Sigmoid colon (tissue), 7 donors: ENCODE measurements at places on chromosomes 2 and 18. TPM values are rescaled to one million over a fixed set of nuclear protein-coding genes. Genes with fewer than 3 reads are reported as not detected.

The APOB gene
- 3.6 TPM for total RNA-seq

The LDLRAD4 gene
- total RNA-seq, result 18.9 TPM

The ALK gene
- total RNA-seq, result 1.1 TPM

The EFHD1 gene
- 6.9 TPM for total RNA-seq

The ABCG5 gene
- not detected for total RNA-seq

GRCh38 chr2:71530641-71531332 lies 77.4 kb downstream of the DYSF start:
- no peak overlapping the region for H3K27ac ChIP-seq
- no peak overlapping the region for H3K4me3 ChIP-seq
- H3K27me3 ChIP-seq, result no peaks in the 10 kb centered on the region
- peak; percentile 13 for DNase-seq

DNA sequence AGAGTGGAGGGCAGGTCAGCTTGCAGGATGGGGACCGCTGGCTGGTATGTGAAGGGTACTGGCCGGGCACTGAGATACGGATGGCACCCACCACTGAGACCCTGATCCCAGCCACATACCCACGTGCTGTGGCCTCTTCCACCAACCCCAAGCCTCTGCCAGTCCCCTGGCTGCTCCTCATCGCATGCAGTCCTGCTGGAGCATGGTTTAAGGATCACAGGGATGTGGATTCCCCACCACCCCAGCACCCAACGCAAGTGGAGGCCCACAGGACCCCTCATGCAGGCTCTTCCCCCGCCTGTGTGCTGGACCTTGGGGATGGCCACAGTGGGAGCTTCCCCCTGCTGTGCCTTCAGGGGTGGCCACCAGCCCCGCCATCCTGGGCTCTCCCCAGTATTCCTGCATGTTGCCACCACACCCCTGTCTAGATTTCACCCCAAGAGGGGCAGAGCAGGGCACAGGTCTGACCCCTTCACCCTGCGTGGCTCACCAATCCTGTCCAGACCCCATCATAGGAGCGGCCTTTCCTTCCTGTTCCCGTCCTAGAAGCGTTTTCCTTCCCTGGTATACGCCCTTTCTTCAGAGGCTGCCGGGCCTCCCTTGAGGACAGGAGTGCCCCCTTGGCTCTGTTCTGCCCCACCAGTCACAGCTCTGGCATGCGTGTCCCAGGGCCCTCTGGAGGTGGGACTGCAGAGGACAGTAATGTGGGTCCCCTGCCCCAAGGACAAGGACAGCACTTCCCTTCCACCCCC lies 18.3 kb downstream of the MLPH start:
- no peaks in the 10 kb centered on the region for H3K4me1 ChIP-seq
- no peak overlapping the region for H3K27ac ChIP-seq
- H3K27me3 ChIP-seq, result no peaks in the 10 kb centered on the region
- DNase-seq, result peak; percentile 40
- H3K36me3 ChIP-seq, result no peaks in the 10 kb centered on the region

GRCh38 chr18:7830468-7830867 lies 263.4 kb downstream of the PTPRM start:
- DNase-seq, result no peak
- H3K27me3 ChIP-seq, result no peaks in the 10 kb centered on the region
- no peaks in the 10 kb centered on the region for H3K36me3 ChIP-seq
- H3K4me3 ChIP-seq, result no peak overlapping the region
- H3K4me1 ChIP-seq, result no peaks in the 10 kb centered on the region
- H3K27ac ChIP-seq, result no peak overlapping the region

GRCh38 chr18:8501044-8501443 lies 108.2 kb upstream of the RAB12 start:
- H3K27ac ChIP-seq, result peak overlapping the region; percentile 15
- no peaks in the 10 kb centered on the region for H3K36me3 ChIP-seq
- peak; percentile 51 for DNase-seq
- no peak overlapping the region for H3K4me3 ChIP-seq

- H3K27ac ChIP-seq, result no peak overlapping the region
- no peaks in the 10 kb centered on the region for H3K36me3 ChIP-seq
- H3K27me3 ChIP-seq, result no peaks in the 10 kb centered on the region
These were observed 52.2 kb upstream of the PTPRM start for GRCh38 chr18:7514796-7515440.

DNA sequence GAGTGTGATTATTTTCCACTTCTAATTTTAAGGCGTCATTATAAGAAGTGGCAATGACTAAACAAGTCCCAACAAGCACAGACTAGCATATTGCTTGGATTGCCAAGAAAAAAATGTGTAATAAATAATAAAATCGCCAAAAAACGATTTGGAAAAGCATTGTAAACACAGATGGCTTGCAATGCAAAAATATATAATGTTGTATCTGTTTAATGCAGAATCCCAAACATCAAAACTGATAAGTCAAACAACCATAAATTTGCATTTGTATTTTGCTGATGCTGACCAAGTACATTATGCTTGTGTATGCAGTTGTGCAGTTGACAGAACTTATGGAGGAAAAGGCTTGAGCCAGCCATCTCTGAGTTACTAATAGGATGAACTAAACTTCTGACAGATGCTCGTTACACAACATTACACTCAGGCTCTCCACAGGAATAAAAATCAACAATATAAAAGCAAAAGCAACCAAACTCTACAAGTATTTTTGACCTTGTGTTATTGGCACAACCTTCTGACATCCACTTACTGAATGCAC lies 68.1 kb downstream of the DNER start:
- H3K4me1 ChIP-seq, result no peaks in the 10 kb centered on the region
- no peak overlapping the region for H3K4me3 ChIP-seq
- H3K27ac ChIP-seq, result no peak overlapping the region
- H3K27me3 ChIP-seq, result no peaks in the 10 kb centered on the region
- DNase-seq, result no peak

DNA sequence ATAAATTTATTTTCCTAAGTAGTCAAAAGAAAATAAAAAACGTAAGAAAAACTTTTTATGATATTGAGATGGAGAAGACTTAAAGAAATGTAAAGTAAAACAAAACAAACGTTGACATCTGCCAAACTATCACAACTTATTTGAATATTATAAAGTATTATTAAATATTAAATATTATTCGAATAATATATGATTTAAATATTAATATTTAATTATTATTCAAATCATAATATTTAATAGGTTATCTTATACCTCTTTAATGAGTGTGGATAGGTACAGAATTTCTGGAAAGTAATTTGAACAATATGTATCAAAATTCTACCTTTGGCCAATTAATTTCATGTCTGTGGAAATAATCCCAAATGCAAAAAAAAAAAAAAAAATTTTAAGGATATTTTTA lies 278.7 kb downstream of the RAD51AP2 start:
- no peak overlapping the region for H3K4me3 ChIP-seq
- no peak overlapping the region for H3K27ac ChIP-seq
- H3K36me3 ChIP-seq, result no peaks in the 10 kb centered on the region
- H3K27me3 ChIP-seq, result no peaks in the 10 kb centered on the region

DNA sequence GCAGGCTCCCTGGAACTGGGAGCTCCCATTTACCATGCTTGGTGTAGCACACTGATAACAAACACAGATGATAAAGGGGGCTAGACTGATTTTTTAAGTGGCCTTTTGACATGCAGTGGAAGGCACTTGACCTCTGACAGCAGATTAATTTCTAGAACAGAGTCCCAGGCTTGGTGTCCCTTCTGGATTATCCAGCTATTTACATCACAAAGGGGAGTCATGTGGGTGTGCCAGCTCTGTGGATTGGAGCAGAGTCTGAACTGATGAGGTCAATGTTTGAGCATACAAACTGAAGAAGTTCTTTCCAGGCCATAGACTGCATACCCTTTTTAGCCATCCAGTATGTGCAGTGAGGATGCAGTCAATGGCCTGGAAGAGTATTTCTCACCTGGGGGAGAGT lies 31.5 kb upstream of the SIX2 start:
- no peaks in the 10 kb centered on the region for H3K36me3 ChIP-seq
- no peak overlapping the region for H3K4me3 ChIP-seq
- no peaks in the 10 kb centered on the region for H3K4me1 ChIP-seq
- DNase-seq, result no peak

DNA sequence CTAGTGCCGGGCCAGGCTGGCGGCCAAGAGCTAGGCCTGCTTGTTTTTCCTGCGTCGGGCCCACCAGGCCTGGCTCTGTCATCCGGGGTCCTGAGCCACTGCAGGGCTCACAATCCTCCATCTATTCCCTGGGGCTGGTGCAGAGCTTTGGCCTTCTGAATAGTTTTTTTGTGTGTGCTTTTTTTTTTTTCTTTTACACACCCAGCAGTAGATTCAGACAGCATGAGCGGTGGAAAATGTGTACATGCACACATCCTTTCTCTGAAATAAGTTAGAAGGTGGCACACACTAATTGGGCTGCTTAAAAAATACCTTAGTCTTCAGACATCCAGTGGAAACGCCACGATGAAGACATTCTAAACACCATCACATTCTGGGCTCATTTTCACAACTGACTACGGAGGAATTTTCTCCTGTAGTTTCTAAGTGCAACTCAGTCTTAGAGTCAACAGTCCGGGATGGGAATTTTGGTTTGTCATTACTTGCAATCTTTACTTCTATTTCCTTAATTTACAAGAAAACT lies 6.1 kb downstream of the ZFP36L2 start:
- H3K27me3 ChIP-seq, result no peaks in the 10 kb centered on the region
- DNase-seq, result no peak
- peaks cover 52% of the 10 kb centered on the region for H3K4me1 ChIP-seq
- H3K36me3 ChIP-seq, result peaks cover 5% of the 10 kb centered on the region
- peak overlapping the region; percentile 93 for H3K4me3 ChIP-seq

DNA sequence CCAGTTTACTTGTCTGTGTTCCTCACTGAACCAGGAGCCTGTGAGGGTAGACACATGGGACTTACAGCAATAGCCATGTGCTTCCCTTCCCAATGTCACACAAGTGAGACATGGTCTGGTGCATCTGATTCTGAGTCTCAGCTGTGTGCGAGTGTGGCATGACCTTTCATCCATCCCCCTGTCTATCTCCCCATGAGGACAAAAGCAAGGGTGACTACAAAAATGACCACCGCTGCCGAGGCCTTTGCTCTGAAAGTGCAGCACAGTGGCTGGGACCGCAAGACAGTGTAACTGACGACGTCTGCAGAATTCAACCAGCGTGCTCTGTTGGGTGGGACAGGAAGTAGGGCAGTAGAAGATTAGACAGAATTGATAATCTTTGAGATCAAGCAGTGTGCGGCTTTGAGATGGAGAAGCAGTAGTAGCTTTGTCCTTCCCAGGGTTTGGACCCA lies 50.5 kb downstream of the RAB31 start:
- no peaks in the 10 kb centered on the region for H3K36me3 ChIP-seq
- no peak overlapping the region for H3K4me3 ChIP-seq
- H3K4me1 ChIP-seq, result peaks cover 27% of the 10 kb centered on the region

- H3K27ac ChIP-seq, result no peak overlapping the region
- H3K27me3 ChIP-seq, result no peaks in the 10 kb centered on the region
- DNase-seq, result no peak
- H3K4me3 ChIP-seq, result no peak overlapping the region
- no peaks in the 10 kb centered on the region for H3K36me3 ChIP-seq
These were observed 3.9 kb upstream of the MGAT4A start for GRCh38 chr2:98734823-98735260.
